Esophagus squamous epithelium (tissue), 5 donors: ENCODE measurements at places on chromosomes 11 and 22.

GRCh38 chr22:42933485-42934091 lies 76.5 kb upstream of the ARFGAP3 start:
- DNase-seq = no peak

DNA sequence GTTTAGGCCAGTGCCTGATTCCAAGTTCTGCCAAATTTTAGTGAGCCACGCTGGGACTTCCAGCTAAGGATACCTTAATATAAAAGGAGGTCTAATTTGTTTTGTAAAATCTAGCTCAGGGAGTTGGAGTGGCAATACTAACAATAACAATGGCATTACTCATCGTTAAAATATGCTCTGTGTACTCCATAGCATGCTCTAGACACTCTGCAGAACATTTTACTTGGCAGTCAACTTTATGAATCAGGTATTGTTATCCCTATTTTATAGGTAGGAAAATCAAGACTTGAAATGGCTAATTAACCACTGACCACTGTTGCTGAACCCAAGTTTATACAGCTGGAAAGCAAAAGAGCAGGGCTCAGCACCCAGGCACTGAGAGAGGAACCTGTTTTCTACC lies 485.0 kb upstream of the KIRREL3 start:
- no peak for DNase-seq

DNA sequence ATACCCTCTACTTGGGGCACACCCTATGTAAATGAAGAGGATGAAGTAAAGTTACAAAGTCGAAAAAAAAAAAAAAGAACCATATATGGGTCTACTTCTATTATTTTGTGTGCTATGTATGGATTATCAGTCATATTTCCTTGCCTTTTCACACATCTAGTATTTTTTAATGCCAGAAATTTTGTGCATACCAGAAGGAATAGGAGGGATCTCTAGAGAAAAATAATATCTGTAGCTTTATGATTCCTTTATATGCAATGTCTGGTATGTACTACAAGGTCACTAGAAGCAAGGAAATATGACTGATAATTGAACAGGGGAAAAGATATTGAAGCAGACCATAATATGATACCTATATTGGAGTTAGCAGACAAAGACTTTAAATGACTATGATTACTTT lies 713.4 kb downstream of the OPCML start:
- no peak for DNase-seq

GRCh38 chr11:134471716-134472455 lies 59.8 kb upstream of the B3GAT1 start:
- no peak for DNase-seq

- DNase-seq = no peak
Measured at GRCh38 chr11:78752494-78752893, 177.8 kb upstream of the NARS2 start.

- DNase-seq = no peak
Measured at GRCh38 chr11:17807034-17807433, 72.5 kb downstream of the KCNC1 start.

- no peak for DNase-seq
Measured at GRCh38 chr11:86058360-86058759, 10.5 kb downstream of the PICALM start.
